ENCODE measurements at places on chromosomes 12 and 14. TPM values are rescaled to one million over a fixed set of nuclear protein-coding genes. Genes with fewer than 3 reads are reported as not detected.

The C12orf54 gene
- not detected for total RNA-seq

The TRIM9 gene
- 5.0 TPM for total RNA-seq

The REP15 gene
- total RNA-seq, result 2.1 TPM

The PITPNM2 gene
- 6.4 TPM for total RNA-seq

The TMEM132D gene
- total RNA-seq, result 0.64 TPM

The PLEK2 gene
- 30.6 TPM for total RNA-seq

The VASH1 gene
- 3.7 TPM for total RNA-seq

The TEX22 gene
- total RNA-seq, result not detected

- DNase-seq, result no peak
- H3K27me3 ChIP-seq, result no peaks in the 10 kb centered on the region
- peak overlapping the region; percentile 6 for H3K27ac ChIP-seq
- H3K36me3 ChIP-seq, result no peaks in the 10 kb centered on the region
Observed at GRCh38 chr12:2495417-2496112, 299.2 kb upstream of the FKBP4 start.

DNA sequence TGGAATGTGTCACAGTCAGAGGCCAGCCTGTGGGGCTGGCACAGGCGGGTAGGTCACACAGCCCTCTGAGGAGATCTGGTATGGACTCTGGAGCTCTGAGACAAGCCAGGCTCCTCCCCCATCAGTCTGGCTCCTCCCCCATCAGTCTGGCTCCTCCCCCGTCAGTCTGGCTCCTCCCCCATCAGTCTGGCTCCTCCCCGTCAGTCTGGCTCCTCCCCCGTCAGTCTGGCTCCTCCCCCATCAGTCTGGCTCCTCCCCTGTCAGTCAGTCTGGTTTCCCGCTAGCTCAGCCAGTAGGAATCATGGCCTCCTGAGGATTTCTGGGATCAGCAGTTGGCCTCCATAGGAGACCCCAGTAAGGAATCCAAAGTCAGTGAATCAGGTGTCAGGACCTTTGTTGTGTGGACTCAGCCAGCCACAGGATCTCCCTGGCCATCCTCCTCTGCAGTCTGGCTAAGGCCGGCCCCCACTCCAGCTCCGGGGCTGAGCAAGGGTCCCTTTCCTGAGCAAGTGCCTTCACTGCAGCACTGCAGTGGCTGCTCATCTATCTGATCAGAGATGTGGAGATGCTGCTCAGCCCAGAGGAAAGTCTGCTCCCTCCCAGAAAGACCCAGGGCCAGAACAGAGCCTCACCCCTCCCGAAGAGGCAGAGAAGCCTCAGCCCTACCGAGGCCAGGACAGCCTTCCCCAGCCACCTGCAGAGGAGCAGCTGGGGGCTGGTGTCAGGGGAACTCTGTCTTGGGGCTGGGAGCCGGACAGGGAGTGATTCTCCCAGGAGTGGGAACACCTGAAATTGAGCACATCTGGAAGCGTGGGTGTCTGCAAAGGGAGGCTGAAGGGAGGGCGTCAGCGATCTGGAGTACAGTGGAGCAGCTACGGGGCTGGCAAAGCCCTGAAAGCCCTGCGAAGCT is 35.7 kb downstream of the IQSEC3 start:
- no peak for DNase-seq
- H3K4me1 ChIP-seq, result peaks cover 10% of the 10 kb centered on the region
- H3K27me3 ChIP-seq, result peaks cover 69% of the 10 kb centered on the region
- no peak overlapping the region for H3K27ac ChIP-seq

- no peak for DNase-seq
- H3K4me3 ChIP-seq, result no peak overlapping the region
- H3K27me3 ChIP-seq, result no peaks in the 10 kb centered on the region
Observed at GRCh38 chr14:53180272-53181221, 27.4 kb upstream of the DDHD1 start.

- H3K27ac ChIP-seq, result peak overlapping the region; percentile 99
- peak; percentile 82 for DNase-seq
- peaks cover 7% of the 10 kb centered on the region for H3K36me3 ChIP-seq
- peak overlapping the region; percentile 100 for H3K4me3 ChIP-seq
- H3K4me1 ChIP-seq, result peaks cover 64% of the 10 kb centered on the region
- no peaks in the 10 kb centered on the region for H3K27me3 ChIP-seq
Observed at GRCh38 chr14:103629503-103630121, 601 bp downstream of the KLC1 start.

- H3K4me1 ChIP-seq, result peaks cover 8% of the 10 kb centered on the region
- DNase-seq, result no peak
- no peaks in the 10 kb centered on the region for H3K27me3 ChIP-seq
- H3K4me3 ChIP-seq, result no peak overlapping the region
- no peak overlapping the region for H3K27ac ChIP-seq
Observed at GRCh38 chr12:79559591-79559990, 131.2 kb downstream of the PAWR start.

- no peaks in the 10 kb centered on the region for H3K27me3 ChIP-seq
- H3K36me3 ChIP-seq, result no peaks in the 10 kb centered on the region
- H3K4me3 ChIP-seq, result no peak overlapping the region
- H3K27ac ChIP-seq, result no peak overlapping the region
Observed at GRCh38 chr12:51335931-51336330, 10.5 kb downstream of the CELA1 start.

DNA sequence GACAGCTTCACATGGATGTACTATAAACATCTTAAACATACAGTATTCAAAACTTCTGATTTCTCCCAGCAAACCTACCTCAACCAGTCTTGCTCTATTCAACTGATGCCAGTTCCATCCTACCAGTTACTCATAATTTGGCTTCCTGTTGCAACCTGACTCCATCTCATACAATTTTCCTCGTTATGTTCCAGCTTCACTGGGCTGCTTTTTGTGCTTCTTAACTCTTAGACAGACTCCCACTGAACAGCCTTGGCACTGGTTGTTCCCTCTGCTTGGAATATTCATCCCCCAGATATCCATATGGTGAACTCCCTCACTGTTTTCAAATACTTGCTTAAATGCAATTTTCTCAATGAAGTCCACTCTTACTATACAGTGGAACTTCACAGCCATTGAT is 249.2 kb downstream of the AEBP2 start:
- DNase-seq, result no peak
- no peak overlapping the region for H3K27ac ChIP-seq
- H3K4me1 ChIP-seq, result peaks cover 2% of the 10 kb centered on the region

GRCh38 chr12:32889011-32889760 is 7.4 kb downstream of the PKP2 start:
- H3K27me3 ChIP-seq, result no peaks in the 10 kb centered on the region
- no peaks in the 10 kb centered on the region for H3K36me3 ChIP-seq
- no peak for DNase-seq
- peaks cover 16% of the 10 kb centered on the region for H3K4me1 ChIP-seq
- H3K4me3 ChIP-seq, result no peak overlapping the region

DNA sequence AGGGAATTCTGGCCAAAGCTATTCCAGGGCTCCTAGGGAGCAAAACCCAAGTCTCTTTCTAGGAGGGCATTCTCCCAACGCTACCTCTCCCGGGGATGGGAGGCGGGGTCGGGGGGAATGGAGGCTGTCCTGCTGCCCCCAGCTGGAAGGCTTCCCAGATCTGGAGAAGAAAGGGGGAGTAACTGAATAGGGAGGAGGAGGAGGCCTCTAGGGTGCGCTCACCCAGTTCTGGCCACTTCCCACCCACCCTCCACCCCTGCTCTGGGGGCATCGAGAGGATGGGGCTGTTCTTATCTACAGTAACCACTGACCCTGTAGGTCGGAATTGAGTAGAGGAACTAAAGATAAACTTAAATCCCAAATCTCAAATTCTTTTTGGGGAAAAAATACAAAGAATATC is 579 bp upstream of the RNASE1 start:
- peaks cover 7% of the 10 kb centered on the region for H3K27me3 ChIP-seq
- no peak for DNase-seq
- no peak overlapping the region for H3K4me3 ChIP-seq
- peak overlapping the region; percentile 22 for H3K27ac ChIP-seq
- no peaks in the 10 kb centered on the region for H3K4me1 ChIP-seq

- H3K4me1 ChIP-seq, result peaks cover 21% of the 10 kb centered on the region
- H3K27ac ChIP-seq, result no peak within 1 kb of the TSS
- peak within 1 kb of the TSS; percentile 51 for H3K4me3 ChIP-seq
- no peak for DNase-seq
- H3K27me3 ChIP-seq, result peaks cover 49% of the 10 kb centered on the region
Observed at GRCh38 chr12:45050751-45051571, at the start of gene DBX2. Gene DBX2 (minus strand): TSS chr12:45051099. CDS start chr12:45050927, 172 bp downstream.

DNA sequence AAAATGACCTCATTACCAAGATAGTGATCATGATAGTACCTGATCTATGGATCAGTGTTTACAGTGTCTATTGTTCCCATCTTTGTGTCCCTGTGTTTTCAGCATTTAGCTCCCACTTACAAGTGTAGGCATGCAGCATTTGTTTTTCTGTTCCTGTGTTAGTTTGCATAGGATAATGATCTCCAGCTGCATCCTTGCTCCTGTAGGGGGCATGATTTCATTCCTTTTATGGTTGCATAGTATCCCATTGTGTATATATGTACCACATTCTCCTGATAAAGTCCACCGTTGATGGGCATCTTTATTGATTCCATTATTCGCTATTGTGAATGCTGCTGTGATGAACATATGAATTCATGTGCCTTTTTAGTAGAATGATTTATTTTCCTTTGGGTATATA is 215.4 kb upstream of the NAV3 start:
- no peak overlapping the region for H3K4me3 ChIP-seq
- H3K27me3 ChIP-seq, result no peaks in the 10 kb centered on the region
- no peaks in the 10 kb centered on the region for H3K36me3 ChIP-seq
- DNase-seq, result no peak
- H3K27ac ChIP-seq, result no peak overlapping the region

GRCh38 chr14:51545396-51545795 is 106.3 kb upstream of the FRMD6 start:
- H3K27me3 ChIP-seq, result no peaks in the 10 kb centered on the region
- no peaks in the 10 kb centered on the region for H3K36me3 ChIP-seq
- H3K4me1 ChIP-seq, result peaks cover 23% of the 10 kb centered on the region
- H3K27ac ChIP-seq, result no peak overlapping the region
- no peak overlapping the region for H3K4me3 ChIP-seq
- DNase-seq, result no peak

DNA sequence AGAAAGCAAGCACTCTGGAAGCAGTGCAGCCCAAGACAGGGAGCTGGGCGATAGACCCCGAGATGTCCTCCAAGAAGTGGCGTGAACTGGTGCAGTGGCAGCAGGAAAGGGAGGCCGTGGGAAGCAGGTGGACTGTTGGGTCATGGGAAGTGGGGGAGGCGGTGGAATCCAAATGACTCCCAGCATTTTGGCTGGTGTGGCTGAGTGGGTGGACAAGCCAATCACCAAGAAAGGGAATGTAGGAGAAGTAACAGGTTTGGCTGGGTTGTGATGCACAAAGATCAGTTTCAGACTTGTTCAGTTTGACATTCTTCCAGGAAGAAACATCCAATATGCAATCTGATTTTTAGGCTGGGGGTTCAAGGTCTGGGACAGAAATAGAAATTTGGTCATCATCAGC is 46.0 kb upstream of the KTN1 start:
- no peak overlapping the region for H3K4me3 ChIP-seq
- no peak for DNase-seq
- H3K27me3 ChIP-seq, result no peaks in the 10 kb centered on the region
- no peaks in the 10 kb centered on the region for H3K36me3 ChIP-seq

DNA sequence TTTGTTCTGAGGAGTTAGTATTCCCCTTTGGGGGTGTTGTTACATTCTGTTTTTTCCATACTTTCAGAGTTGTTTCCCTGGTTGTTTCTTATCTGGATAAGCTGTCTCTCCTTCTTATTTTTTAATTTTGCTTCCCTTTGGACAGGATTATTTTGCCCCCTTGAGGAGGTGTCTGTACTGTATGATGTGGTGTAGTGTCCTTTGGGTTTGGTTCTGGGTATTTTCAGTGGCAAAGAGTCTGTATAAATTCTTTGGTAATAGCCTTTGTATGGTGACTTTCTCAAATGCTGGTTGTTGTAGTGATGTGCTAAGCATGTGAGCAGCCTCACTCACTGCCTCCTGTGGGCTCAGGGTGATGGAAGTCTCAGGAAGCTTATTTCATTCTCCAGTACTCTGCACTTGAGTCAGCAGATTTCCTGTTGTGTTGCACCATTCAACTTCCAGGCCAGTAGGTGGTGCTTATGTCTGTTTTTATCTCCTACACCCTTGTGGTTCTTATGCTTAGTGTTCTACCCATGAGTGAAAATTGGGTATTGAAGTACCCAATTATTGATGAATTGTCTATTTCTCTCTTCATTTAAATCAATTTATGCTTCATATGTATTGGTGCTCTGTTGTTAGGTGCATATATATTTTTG is 103.3 kb upstream of the PMCH start:
- H3K4me1 ChIP-seq, result no peaks in the 10 kb centered on the region
- no peaks in the 10 kb centered on the region for H3K27me3 ChIP-seq
- H3K27ac ChIP-seq, result no peak overlapping the region

- H3K36me3 ChIP-seq, result peaks cover 95% of the 10 kb centered on the region
- H3K4me3 ChIP-seq, result no peak overlapping the region
- DNase-seq, result no peak
- H3K27me3 ChIP-seq, result no peaks in the 10 kb centered on the region
- H3K4me1 ChIP-seq, result peaks cover 3% of the 10 kb centered on the region
- H3K27ac ChIP-seq, result no peak overlapping the region
Observed at GRCh38 chr12:105200385-105200784, 35.6 kb downstream of the APPL2 start.

DNA sequence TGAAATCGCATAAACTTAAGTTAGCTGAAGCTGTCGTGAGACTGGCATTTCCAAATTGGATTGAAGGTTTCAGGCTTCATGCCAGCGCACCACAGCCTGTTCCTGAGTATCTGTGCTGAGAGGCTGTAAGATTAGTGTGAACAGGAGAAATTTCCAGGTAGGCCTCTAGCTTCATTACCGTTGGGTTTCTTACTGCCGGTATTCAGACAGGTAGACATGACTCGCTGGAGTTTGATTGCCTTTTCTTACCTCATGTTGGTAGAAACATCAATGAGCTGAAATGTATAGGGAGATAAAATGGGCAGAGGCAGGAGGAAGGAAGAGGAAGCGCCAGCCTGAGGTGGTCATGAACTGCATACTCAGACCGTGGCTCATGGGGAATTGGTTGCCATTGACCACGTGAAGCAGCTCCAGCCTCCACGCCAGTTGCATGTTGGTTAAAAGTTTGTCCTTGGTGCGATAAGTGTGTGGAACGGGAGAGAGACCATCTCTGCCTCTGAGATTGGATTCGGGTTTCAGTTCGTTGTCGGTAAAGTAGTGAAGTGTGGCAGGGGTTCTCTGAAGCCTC is 42.3 kb upstream of the MMP17 start:
- H3K4me1 ChIP-seq, result no peaks in the 10 kb centered on the region
- no peak for DNase-seq
- peaks cover 69% of the 10 kb centered on the region for H3K36me3 ChIP-seq
- H3K27ac ChIP-seq, result no peak overlapping the region
- H3K27me3 ChIP-seq, result no peaks in the 10 kb centered on the region

GRCh38 chr12:106892075-106892474 is 63.6 kb upstream of the TMEM263 start:
- H3K4me1 ChIP-seq, result no peaks in the 10 kb centered on the region
- no peaks in the 10 kb centered on the region for H3K27me3 ChIP-seq
- no peak overlapping the region for H3K27ac ChIP-seq
- peaks cover 3% of the 10 kb centered on the region for H3K36me3 ChIP-seq

Measured in suprapubic skin (tissue), 4 donors.